Kidney (tissue), 22 donors: ENCODE measurements at places on chromosomes 2 and 18. TPM values are rescaled to one million over a fixed set of nuclear protein-coding genes. Genes with fewer than 3 reads are reported as not detected.

IL36RN gene
- total RNA-seq, result not detected

FAM124B gene
- total RNA-seq, result 2.0 TPM

ODC1 gene
- total RNA-seq, result 97.5 TPM

TGFA gene
- total RNA-seq, result 30.8 TPM

FOXI3 gene
- total RNA-seq, result not detected

MAL gene
- 477 TPM for total RNA-seq

CCBE1 gene
- total RNA-seq, result 2.2 TPM

PTPN4 gene
- 46.4 TPM for total RNA-seq

FABP1 gene
- not detected for total RNA-seq

TNFAIP6 gene
- total RNA-seq, result 2.5 TPM

IL1A gene
- total RNA-seq, result 0.13 TPM

MEP1B gene
- not detected for total RNA-seq

ARL4C gene
- 62.0 TPM for total RNA-seq

SLC16A14 gene
- 6.6 TPM for total RNA-seq

CCDC93 gene
- total RNA-seq, result 36.3 TPM

SCYGR4 gene
- total RNA-seq, result not detected

RGPD4 gene
- total RNA-seq, result not detected

CTAGE1 gene
- not detected for total RNA-seq

DTNA gene
- 22.3 TPM for total RNA-seq

SLC9A4 gene
- 2.8 TPM for total RNA-seq

PTCD3 gene
- total RNA-seq, result 78.9 TPM

NPPC gene
- not detected for total RNA-seq

IGFBP5 gene
- 572 TPM for total RNA-seq

KHK gene
- 18.7 TPM for total RNA-seq

RIOK3 gene
- 64.9 TPM for total RNA-seq

LANCL1 gene
- total RNA-seq, result 47.4 TPM

CNDP1 gene
- 1.4 TPM for total RNA-seq
